SK-N-MC (cell line): ENCODE measurements at places on chromosomes 4 and X.

DNA sequence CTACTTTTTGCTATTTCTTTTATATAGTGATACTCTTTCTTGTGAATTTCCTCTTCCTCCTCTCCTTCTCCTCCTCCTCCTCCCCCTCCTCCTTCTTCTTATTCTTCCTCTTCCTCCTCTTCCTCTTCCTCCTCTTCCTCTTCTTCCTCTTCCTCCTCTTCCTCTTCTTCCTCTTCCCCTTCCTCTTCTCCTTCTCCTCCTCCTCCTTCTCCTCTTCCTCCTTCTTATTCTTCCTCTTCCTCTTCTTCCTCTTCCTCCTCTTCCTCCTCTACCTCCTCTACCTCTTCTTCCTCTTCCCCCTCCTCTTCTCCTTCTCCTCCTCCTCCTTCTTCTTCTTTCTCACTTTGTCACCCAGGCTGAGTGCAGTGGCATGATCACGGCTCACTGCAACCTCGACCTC is 36.3 kb upstream of the RBMX start:
- no peak for DNase-seq

DNA sequence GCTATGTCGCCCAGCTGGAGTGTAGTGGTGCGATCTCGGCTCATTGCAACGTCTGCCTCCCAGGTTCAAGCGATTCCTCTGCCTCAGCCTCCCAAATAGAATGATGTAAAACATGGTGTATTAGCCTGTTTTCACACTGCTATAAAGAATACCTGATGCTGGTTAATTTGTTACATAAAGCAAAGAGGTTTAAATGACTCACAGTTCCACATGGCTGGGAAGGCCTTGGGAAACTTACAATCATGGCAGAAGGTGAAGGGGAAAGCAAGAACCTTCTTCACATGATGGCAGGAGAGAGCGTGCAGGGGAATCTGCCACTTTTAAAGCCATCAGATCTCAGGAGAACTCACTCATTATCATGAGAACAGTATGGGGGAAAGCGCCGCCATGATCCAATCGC is 1191.8 kb downstream of the ARAP2 start:
- no peak for DNase-seq

DNA sequence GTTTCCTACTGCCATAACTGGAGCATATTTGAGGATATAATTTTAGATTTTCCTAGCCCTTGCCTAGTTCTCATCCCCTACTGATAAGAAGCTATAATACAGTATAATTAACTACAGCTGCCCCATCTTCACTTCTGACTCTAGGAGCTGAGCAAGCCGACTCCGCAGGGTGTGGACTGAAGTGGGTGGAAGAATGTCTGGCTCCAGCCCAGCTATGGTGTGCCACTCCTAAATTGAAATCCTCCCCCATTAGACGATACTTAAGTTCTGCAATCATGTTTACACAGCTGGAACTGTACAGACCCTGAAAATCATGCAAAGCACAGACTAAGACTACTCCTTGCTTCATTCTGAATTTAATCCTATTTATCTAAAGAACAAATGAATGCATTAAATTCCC is 93.1 kb downstream of the PCDH19 start:
- DNase-seq = peak; percentile 66

DNA sequence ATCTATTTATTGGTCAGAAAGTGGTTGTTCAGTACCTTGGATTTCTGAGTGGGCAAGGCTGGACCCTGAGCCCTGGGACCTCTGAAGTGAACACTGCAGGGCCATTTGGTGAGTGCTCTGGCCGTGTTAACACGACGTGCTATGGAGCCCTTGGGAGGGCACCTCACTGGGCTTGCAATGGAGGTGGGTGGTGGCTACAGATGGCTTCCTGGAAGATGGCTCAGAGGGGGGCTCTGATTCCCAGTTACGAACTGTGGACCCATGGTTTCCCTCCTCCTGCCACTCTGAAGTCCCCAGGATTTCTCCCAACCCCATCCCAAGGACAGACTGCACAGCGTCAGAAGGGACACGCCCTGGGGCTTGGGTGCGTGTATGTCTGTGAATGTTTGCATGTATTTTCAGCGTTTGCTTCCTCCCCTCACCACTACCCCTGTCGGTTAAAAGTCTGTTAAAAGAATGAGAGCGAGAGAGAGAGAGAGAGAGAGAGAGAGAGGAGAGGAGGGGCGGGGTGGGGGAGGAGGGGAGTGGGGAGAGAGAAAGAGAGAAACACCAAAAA is 3.7 kb upstream of the RHOH start:
- no peak for DNase-seq

- DNase-seq = no peak
Observed at GRCh38 chrX:38271154-38271716, 50.6 kb upstream of the SRPX start.

- DNase-seq = no peak
Observed at GRCh38 chrX:2928191-2928582, 952 bp downstream of the ARSD start.

DNA sequence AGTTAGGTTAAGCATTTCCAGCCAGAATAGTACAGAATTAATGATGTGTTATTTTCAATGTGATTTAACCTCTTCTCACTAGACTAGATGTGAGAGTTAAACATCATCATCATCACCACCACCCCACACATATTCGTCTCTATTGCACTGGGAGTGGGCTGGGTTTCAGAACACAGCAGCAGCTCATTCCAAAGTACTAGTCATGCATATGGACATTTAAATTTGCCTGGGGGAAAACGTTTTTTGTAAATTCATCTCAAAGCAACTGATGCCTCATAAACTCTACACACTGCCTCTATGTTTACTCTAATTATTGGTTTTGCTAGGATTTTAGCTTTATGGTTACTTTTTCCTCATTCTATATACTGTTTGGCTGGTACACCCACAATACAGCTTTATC is 509.1 kb downstream of the PPP4R3C start:
- DNase-seq = no peak

GRCh38 chr4:16597845-16598596 is 300.4 kb downstream of the LDB2 start:
- DNase-seq = no peak

DNA sequence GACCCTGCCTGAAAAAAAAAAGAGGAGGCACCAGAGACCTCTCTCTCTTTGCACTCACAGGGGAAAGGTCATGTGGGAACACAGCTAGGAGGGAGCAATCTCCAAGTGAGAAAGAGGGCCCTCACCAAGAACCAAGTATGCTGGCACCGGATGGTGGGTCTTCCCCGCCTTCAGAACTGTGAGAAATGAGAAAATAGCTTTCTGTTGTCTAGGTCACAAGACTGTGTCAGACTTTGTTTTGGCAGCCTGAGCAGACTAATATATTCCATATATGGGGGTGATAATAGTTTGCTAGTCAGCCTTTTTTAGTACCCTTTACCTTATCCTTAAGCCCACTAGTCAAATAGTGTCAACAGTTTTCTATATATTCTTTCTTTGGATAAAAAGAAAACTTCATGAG is 193.0 kb downstream of the TRIML1 start:
- no peak for DNase-seq

GRCh38 chrX:135549519-135549918 is 29.1 kb downstream of the INTS6L start:
- no peak for DNase-seq

- DNase-seq = no peak
Observed at GRCh38 chr4:7365462-7366179, 69.1 kb downstream of the PSAPL1 start.

GRCh38 chr4:6961496-6962210 is 52.0 kb downstream of the TBC1D14 start:
- DNase-seq = no peak

DNA sequence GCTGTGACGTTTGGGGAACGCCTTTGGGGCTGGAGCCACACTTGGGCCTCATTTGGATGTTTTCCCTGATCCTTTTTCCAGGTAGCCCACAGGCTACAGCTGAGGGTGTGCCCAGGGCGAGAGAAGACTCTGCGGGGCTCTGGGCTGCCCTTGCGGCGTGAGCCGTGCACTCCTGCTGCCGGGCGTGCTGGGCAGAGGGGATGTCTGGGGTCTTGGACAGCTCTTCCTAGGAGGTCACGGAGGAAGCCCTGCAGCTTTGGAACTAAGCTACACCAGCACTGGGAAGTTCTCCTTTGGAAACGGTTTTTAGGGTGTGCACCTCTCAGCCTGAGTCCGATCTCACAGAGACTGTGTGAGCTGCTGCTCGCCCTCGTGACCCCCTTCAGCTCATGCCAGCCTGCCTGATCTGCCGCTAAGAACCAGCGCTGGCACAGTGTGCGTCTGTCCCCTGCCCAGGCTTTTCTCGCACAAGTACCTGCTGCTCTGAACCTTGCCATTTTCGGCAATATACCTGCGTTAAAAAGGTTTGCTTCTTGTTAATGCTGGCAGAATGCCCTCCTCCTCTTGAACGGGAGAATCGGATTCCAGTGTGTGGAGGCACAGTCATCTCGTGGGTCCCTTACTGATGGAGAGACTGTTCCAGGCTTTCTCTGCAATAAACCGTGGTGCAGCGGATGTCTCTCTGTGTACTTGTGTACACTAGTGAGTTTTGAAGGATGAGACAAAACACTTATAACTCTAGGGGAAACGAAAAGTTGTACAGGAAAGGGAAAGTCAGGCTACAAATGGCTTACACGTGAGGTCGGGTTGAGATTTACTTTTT is 14.3 kb downstream of the MSANTD1 start:
- DNase-seq = no peak

GRCh38 chr4:8195431-8195830 is 3.7 kb upstream of the SH3TC1 start:
- no peak for DNase-seq

GRCh38 chrX:39157006-39157405 is 355.7 kb downstream of the MID1IP1 start:
- no peak for DNase-seq

DNA sequence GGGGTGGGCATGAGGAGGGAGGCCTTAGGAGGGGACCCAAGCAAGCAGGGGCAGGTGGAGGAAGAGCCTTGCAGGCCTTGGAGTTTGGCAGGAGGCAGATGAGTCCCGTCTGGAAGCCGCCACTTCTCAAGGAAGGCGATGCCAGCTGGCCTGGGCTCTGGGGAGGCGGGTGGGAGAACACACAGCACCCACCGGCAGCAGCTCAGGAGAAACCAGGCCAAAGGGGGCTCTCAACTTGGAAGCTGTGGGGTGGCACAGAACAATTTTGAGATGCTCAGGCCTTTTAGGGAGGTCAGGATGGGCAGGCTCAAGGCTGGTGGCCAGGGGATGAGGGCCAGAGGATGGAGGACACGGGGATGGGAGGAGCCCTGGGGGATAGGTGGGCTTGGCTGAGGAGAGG is 11.6 kb upstream of the DUSP9 start:
- no peak for DNase-seq

- DNase-seq = no peak
Observed at GRCh38 chrX:133633162-133633561, 217.9 kb upstream of the GPC4 start.
